ENCODE measurements at places on chromosomes 16 and 17.

DNA sequence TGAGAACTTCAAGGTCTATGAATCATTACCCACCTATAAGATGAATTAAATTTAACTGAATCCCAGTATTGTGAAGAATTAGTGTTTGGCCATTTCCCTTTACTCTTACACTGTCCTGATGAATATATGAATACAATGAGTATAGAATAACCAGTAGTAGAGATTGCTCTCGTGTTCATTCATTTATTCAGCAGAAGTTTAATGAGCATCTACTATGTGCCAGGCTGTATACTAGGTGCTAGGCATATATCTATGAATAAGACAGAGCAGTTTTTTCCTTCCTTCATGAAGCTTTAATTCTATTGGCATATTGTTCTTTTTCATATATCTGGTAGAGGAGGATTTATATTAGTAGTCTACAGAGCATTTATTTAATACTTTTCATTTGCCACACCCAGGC, 6.0 kb downstream of the GOSR1 start:
- DNase-seq, result no peak

DNA sequence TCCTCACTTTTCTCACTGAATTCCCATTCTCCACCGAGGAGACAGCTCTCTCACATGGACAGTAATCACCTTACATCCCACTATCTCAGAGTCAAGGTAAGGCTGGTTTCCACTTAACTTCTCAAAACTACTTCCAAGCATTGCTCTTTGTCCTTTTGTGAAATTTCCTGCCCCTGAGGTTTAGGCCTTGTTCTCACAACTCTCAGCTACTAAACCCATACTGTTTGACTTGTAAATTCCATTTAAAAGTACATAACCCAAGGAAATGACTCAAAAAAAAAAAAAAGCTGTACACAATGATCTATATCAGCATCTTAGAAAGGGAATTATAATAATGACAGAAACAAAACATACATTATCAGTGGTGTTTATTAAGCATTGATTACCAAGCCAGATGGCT, 8.8 kb downstream of the CDC27 start:
- peak; percentile 31 for DNase-seq

- no peak for DNase-seq
Measured at GRCh38 chr17:62725791-62726249, 82.3 kb downstream of the MARCHF10 start.

- no peak for DNase-seq
Measured at GRCh38 chr17:80577876-80578570, 33.4 kb downstream of the RPTOR start.

DNA sequence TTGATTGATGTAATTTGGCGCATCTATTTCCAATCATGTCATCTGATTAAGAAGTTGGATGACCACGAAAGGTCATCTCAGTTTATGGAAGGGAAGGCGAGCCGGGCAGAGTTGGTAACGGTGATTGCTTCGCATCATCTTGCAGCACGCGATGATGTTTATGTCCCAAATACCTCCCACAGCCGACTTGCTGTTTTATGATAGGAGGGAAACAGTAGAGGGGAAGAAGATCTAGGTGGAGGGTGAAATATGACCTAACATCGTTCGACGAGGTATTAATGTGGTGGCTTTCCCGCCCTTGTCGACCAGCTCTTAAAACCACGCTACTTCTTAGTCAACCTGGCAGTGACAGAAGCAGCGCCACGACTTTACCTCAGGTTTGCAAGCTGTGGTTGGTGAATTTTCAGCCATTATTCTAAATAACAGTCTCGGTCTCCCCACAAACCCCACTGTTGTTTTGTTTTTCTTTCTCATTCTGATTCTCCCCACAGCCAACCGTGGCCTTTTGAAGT, 805 bp upstream of the TANC2 start:
- DNase-seq, result no peak

GRCh38 chr17:42026857-42027589, 7.1 kb downstream of the NKIRAS2 start:
- no peak for DNase-seq

GRCh38 chr16:11250786-11251524, 5.0 kb downstream of the SOCS1 start:
- DNase-seq, result no peak

- DNase-seq, result no peak
Measured at GRCh38 chr17:38657824-38658740, 16.7 kb downstream of the EPOP start.

DNA sequence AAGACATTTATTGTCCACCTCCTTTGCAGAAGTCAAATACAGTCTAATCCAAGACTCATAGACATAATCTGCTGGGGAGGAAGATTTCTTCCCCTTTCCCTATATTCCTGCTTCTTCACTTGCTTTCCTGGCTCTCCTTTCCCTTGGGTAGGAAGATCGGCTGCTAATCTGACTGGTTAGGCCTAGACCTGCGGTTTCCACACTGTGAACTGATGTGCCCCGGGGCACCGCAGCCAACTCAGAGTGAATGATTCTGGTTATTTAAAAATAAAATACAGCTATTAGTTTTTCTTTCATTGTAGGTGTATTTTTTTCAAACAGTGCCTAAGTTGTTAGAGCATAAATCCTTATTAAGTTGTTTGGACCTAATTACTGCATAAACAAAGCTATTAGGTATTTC, 78.9 kb downstream of the DNAH3 start:
- DNase-seq, result no peak

DNA sequence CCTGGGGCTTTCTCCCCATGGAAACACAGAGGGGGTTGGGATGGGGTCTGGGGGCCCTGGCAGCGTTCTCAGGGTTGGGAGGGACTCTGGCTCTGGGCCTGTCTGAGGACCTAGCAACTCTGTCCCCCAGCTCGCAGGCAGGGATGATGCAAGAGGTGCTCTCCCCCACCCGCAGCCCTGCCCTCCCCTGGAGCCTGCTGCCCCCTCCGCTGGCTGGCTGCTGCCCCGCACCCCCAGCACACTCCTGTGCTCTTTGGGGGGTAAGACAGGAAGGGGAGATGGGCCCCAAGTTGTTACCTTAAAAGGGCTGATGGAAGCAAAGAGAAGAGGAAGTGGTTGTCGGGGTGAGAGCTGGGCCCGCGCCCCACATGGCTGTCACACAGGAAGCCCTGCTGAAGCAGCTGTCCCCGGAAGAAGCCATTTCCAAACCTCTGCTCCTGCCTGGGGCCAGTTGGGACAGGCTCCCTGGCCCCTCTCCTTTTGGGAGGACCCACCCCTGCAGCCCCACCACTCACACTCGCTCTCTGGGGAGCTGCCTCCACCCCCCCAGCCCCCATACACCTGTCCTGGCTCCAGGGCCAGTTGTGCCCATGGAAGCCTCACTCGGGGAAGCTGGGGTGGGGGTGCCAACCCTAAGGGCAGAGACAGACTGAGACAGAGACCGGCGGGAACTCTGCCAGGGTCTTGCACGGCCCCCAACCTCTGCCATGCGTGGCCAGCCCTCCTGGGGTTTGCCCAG, 2.5 kb downstream of the CORO1A start:
- no peak for DNase-seq

DNA sequence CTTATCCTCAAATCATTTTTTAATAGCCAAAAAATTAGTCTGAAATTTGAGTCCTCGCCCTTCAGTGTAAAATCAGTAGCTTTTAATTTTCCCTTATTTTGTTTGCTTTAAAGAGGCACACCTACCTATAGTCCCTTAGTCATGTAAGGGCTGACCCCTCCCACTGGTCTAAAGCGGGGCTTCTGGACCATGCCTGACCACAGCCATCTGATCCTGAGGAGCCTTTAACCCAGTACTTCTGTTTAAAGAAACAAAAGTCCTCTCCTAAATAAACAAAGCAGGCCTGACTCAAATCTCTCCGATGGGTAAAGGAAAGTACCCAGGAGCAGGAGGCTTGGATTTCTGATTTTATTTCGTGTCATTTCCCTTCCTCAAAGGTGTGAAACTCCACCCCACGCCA, 92.0 kb upstream of the CCL2 start:
- no peak for DNase-seq

DNA sequence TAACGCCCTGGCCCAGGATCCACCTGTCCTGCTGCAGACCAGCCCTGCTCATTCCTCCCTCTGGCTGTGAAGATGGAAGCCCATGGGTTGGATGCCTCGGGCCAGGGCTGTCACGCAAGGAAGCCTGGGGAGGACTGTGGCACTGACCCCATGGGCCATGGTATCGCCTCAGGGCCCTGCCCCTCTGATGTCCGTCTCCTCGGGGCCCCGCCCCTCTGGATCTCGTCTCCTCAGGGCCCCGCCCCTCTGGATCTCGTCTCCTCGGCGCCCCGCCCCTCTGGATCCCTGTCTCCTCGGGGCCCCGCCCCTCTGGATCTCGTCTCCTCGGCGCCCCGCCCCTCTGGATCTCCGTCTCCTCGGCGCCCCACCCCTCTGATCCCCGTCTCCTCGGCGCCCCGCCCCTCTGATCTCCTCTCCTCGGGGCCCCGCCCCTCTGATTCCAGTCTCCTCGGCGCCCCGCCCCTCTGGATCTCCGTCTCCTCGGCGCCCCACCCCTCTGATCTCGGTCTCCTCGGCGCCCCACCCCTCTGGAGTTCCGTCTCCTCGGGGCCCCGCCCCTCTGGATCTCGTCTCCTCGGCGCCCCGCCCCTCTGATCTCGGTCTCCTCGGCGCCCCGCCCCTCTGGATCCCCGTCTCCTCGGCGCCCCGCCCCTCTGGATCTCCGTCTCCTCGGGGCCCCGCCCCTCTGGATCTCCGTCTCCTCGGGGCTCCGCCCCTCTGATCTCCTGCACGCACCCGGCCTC, 24.0 kb downstream of the METRNL start:
- DNase-seq, result no peak

- DNase-seq, result no peak
Measured at GRCh38 chr17:44960691-44961090, 7.4 kb downstream of the C1QL1 start.

- DNase-seq, result no peak
Measured at GRCh38 chr16:66523861-66524354, 26.0 kb downstream of the TK2 start.

DNA sequence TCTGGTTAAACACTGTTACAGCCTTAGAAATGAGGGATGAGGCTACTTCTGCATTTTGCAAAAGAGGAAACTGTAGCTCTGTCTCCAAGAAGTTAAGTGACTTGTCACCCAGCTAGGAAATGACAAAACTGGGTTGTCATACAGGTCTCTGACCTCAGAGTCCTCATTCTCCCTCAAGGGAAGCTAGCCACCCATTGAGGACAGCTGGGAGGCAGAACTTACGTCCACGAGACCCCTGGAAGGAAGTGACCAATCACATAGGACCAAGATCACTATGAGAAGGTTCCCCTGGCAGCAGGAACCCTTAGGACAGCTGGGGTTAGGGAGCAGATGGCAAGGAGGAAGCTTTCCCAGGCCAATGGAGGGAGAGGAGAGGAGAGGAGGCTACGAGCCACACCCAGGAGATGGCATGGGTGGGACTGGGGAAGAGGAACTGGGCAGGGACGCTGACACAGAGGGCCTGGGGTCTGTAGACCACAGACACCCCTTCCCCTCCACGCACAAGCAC, 11.2 kb downstream of the METTL22 start:
- no peak for DNase-seq

DNA sequence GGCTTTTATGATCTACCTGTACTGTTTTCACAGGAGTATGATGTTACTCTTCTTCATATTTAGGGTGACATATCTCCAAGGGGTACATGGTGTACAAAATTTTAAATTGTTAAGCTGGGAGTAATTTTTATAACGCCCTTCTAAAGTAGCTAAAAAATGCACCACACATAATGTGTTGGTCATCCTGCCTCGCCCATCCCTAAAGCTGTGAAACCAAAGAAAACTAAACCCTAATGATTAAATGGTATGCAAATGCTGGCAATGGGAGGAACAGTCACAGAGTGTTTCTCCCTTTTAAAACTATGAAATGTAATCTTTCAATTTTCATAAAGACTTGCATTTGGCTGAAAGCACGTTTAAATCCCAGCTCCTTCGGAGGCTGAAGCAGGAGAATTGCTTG, 2.0 kb upstream of the KRT24 start:
- DNase-seq, result no peak

- DNase-seq, result no peak
Measured at GRCh38 chr16:22727285-22728166, 86.4 kb upstream of the HS3ST2 start.

- DNase-seq, result no peak
Measured at GRCh38 chr16:48950184-48950583, 331.5 kb downstream of the CBLN1 start.

- DNase-seq, result no peak
Measured at GRCh38 chr16:19314718-19315425, 29.3 kb downstream of the CLEC19A start.

- no peak for DNase-seq
Measured at GRCh38 chr17:10458701-10459100, 10.7 kb downstream of the MYH4 start.

GRCh38 chr17:1787301-1787902, 25.5 kb downstream of the SERPINF1 start:
- no peak for DNase-seq

DNA sequence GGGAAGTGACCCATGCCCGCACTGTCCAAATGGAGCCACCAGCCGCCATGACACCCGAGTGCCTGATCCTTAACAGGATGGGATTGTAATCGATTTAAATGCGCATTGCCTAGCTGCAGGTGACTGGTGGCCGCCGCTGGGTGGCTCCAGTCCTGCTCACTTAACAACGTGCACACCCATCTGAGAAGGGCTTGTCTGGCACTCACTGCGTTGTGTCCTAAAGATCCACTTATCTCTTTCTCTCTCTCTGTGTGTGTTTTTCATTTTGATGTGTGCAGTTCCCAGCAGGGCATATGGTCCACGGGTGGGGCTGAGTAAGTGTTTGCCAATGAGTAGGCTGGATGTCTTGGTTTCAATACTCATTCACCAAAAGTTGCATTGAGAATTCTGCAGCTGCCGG, 80.6 kb downstream of the IRF8 start:
- no peak for DNase-seq

- no peak for DNase-seq
Measured at GRCh38 chr16:86157616-86158247, 258.8 kb downstream of the IRF8 start.

GRCh38 chr17:28412099-28412498, 6.1 kb upstream of the SLC46A1 start:
- DNase-seq, result no peak
